ENCODE measurements at places on chromosomes 3 and 15.
A peak's percentile ranks its signal among the peaks of the same experiment; 100 is the strongest.

- peak; percentile 57 for DNase-seq
Measured at GRCh38 chr15:48965972-48966371, 2.3 kb upstream of the SHC4 start.

DNA sequence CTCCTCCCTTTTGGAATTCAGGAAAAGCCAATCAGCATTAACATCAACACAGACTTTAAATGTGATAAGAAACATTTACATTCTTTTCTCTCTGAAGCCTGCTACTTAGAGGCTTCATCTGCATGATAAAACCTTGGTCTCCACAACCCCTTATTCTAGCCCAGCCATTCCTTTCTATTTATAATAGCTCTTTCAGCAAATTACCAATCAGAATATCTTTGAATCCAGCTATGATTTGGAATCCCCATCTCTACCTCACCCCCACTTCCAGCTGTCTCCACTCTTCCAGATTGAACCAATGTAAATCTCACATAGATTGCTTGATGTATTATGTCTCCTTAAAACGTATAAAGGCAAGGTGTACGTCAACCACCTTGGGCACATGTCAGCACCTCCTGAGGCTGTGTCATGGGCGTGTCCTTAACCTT lies 139.7 kb downstream of the TUSC7 start:
- DNase-seq = no peak

DNA sequence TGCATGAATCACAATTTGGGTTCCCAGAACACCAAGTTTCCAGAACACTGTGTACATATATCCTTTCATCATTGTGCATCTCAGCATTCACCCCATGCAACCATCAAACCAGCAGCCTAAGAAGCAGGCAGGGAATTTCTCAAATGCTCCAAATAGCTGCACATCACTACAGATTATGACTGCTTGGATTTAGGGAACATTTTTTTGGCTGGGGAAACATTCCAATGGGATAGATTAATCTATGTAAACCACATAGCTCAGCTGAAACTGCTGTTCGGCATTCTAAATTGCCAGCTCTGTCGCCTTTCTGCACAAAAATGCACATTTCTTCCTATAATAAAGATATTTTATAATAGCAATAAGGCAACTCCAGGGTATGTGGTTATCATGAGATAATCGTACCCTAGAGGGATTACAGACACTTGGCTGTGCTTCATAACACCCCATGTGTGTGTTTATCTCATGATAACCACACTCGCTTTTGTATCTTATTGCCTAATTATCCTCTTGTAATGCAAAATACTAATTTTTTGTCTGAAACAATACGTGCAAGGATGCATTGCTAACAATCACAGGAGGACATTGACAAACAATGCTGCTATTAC lies 483.7 kb upstream of the DPH6 start:
- DNase-seq = no peak

DNA sequence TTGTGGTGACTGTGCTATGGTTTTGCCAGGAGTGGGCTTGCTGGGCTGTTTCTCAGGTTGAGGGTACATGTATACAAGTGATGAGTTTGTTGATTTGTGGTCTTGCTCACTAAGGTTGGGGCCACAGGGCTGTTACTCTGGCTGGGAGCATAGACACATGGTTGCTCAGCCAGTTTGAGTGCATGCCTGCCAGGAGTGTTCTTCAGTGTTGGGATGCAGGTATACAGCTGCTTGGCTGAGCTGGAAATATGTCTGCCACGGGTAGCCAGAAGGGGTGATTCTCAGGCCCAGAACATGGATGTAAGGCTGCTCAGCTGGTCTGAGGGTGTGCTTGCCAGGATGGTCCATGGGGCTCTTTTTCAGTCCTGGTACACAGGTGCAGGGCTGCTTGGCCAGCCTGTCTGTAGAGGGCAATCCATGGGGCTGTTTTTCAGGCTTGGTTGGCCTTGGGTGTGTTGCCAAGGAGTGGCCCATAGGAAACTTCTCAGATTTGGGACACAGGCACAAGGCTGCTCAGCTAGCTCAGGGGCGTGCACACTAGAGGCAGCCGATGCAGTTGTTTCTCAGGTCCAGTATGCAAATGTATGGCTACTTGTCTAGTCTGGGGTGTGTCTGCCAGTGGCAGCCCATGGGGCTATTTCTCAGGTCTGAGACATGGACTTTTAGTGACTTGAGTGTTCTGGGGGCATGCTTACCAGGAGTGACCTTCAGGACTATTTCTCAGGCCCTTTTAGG lies 5.3 kb upstream of the ARHGAP31 start:
- DNase-seq = no peak

DNA sequence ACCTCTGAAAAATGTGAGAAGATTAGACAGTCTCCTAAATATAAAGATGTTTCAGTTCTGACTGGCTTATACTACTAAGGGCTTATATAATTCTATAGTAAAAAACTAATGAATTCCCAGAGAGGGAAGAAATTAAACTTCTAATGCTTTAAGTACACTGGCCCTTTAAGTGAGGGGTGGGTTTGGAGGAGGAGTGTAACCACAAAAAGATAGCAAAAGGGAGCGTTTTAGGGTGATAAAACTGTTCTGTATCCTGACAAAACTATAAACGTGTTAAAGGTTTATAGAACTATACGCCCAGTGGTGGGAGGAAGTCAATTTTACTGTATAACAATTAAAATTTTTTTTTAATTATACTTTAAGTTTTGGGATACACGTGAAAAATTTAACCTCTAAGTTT lies 45.8 kb downstream of the CEP152 start:
- no peak for DNase-seq

DNA sequence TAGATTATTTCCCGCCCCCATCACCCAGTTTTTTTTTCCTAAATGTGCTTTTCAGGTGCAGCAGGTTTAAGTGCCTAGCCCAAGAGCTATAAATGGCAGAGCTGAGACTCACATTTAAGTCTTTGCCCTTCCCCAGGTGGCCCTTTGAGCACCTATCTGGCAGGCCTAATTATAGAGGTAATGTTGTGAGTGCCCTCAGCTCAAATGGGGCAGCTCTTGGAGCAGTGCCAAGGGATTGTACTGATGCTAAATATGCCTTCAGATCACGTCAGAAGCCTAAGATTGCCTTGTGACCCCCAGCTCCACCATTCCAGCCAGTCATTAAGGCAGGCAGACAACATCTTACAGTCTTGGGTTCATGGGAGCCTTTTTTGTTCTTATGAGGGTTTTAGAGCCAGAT lies 159.5 kb downstream of the RPLP1 start:
- no peak for DNase-seq

DNA sequence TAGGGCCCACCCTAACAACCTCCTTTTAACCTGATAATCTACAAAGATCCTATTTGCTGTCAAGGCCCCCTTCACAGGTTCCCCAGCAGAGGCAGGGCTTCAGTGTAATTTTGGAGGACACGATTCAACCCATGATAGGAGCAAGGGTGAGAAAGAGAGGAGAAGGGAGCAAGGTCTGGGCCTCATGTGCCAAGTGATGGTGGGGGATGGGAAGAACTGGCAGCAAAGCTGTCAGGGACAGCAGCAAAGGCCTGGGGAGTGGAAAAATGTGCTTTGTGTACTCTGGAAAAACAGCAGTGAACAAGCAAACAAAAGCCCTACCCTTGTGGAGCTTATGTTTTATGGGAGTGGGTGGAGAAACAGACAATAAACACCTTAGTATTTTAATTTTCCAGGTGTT lies 2.7 kb upstream of the GALNT15 start:
- no peak for DNase-seq

All from stimulated activated naive CD8-positive, alpha-beta T cell treated with anti-CD3 and anti-CD28 coated beads, Interleukin-15, Interleukin-2, amounts not matched to agents 100 U/mL and 50 U/mL, for 24 hours (primary cell).